ENCODE measurements at places on chromosomes 16 and 17.

DNA sequence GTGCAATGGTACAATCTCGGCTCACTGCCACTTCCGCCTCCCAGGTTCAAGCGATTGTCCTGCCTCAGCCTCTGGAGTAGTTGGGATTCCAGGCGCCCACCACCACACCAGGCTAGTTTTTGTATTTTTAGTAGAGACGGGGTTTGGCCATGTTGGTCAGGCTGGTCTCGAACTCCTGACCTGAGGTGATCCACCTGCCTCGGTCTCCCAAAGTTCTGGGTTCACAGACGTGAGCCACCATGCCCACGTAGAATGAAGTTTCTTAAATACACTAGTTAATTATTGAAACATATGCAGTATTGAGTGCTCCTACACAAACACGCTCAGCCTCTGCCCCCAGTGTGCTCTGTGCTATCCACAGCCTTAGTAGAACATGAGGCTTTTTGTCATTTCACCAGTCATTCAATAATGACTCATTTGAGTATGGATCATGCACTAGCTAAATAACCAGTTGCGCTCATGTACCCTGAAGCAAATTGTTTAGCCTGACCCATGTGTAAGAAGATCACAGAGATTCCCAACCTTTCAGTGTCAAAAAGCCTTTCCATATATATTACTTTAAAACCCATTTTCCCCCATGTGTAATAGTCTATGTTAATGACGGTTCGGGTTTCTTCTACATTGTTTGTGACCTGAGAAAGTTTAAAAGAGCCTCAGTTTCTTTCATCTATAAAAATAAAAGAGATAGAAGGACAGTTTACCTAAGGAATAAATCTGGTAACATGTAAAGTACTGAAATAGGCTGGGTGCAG lies 49.7 kb downstream of the TUBD1 start:
- no peak overlapping the region for H3K4me3 ChIP-seq
- no peak for DNase-seq
- H3K27me3 ChIP-seq, result no peaks in the 10 kb centered on the region
- H3K36me3 ChIP-seq, result peaks cover 24% of the 10 kb centered on the region
- H3K27ac ChIP-seq, result peak overlapping the region; percentile 91

- peak overlapping the region; percentile 25 for H3K4me3 ChIP-seq
- H3K27ac ChIP-seq, result peak overlapping the region; percentile 91
- H3K4me1 ChIP-seq, result peaks cover 32% of the 10 kb centered on the region
- DNase-seq, result peak; percentile 84
- no peaks in the 10 kb centered on the region for H3K36me3 ChIP-seq
Measured at GRCh38 chr17:1186214-1186820, 6.5 kb upstream of the ABR start.

GRCh38 chr16:59697236-59697635 lies 963.1 kb upstream of the GOT2 start:
- H3K27me3 ChIP-seq, result no peaks in the 10 kb centered on the region
- DNase-seq, result no peak
- H3K36me3 ChIP-seq, result no peaks in the 10 kb centered on the region
- no peaks in the 10 kb centered on the region for H3K4me1 ChIP-seq

- no peak overlapping the region for H3K27ac ChIP-seq
- H3K27me3 ChIP-seq, result no peaks in the 10 kb centered on the region
- DNase-seq, result no peak
- H3K4me1 ChIP-seq, result no peaks in the 10 kb centered on the region
- no peak overlapping the region for H3K4me3 ChIP-seq
- no peaks in the 10 kb centered on the region for H3K36me3 ChIP-seq
Measured at GRCh38 chr16:58331024-58331707, 36.3 kb upstream of the PRSS54 start.

- no peak overlapping the region for H3K4me3 ChIP-seq
- peak overlapping the region; percentile 92 for H3K27ac ChIP-seq
- H3K27me3 ChIP-seq, result no peaks in the 10 kb centered on the region
- peaks cover 61% of the 10 kb centered on the region for H3K4me1 ChIP-seq
- H3K36me3 ChIP-seq, result no peaks in the 10 kb centered on the region
Measured at GRCh38 chr16:72992142-72992601, 55.8 kb downstream of the ZFHX3 start.

DNA sequence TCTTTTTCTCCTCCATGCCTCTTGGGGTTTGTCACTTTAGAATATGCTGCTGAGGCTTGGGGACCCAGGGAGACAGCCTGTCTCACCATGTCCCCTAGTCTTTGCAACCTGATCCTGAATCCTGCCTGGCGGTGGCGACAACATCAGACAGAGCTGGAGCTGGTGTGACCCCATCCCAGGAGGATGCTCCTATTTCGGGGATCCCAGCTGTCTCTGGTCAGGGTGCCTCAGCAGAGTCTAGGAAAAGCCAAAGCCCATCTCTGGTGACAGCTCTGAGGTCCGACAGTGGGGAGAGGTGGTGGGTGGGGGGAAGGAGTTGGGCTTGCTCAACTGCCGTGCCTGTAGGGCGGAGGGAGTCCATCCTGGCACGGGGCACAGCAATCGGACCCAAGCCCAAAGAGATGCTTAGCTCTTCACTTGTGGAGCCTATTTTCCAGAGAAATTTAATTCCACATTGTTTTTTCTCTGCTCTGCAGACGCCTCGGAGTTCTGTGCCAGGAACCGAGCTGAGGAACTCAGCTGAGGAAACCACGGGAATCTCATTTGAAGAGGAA lies 10.3 kb upstream of the TNS4 start:
- H3K4me1 ChIP-seq, result no peaks in the 10 kb centered on the region
- H3K36me3 ChIP-seq, result no peaks in the 10 kb centered on the region
- H3K27me3 ChIP-seq, result no peaks in the 10 kb centered on the region
- no peak overlapping the region for H3K27ac ChIP-seq
- H3K4me3 ChIP-seq, result no peak overlapping the region
- no peak for DNase-seq

- peaks cover 19% of the 10 kb centered on the region for H3K4me1 ChIP-seq
- H3K4me3 ChIP-seq, result no peak overlapping the region
- H3K36me3 ChIP-seq, result no peaks in the 10 kb centered on the region
- peak; percentile 93 for DNase-seq
- no peaks in the 10 kb centered on the region for H3K27me3 ChIP-seq
Measured at GRCh38 chr17:79019632-79020584, 4.1 kb upstream of the C1QTNF1 start.

DNA sequence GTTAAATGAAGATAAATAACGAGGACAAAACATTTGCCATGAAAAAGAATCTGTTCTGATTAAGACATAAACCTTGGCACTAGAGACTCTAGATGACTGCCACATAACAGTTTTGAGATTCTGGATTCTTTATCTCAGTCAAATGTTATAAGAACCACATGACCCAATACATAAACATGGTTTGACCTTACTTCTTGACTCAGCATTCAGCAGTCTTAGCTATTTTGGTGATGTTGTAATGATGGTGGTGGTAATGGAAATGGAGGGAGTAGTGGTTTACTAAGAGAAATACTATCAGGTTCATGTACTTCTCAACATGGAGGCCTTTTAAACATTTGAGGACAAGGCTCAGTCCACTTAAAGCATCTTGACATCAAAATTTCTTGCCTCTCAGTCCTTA lies 925.4 kb downstream of the CDH11 start:
- no peak overlapping the region for H3K4me3 ChIP-seq
- no peaks in the 10 kb centered on the region for H3K4me1 ChIP-seq
- H3K27ac ChIP-seq, result no peak overlapping the region
- H3K27me3 ChIP-seq, result no peaks in the 10 kb centered on the region
- no peaks in the 10 kb centered on the region for H3K36me3 ChIP-seq

- no peak for DNase-seq
- peaks cover 10% of the 10 kb centered on the region for H3K36me3 ChIP-seq
- peaks cover 9% of the 10 kb centered on the region for H3K4me1 ChIP-seq
- peak overlapping the region; percentile 82 for H3K4me3 ChIP-seq
- H3K27me3 ChIP-seq, result no peaks in the 10 kb centered on the region
- H3K27ac ChIP-seq, result peak overlapping the region; percentile 96
Measured at GRCh38 chr17:29291163-29291752, 2.7 kb downstream of the NUFIP2 start.

- peak overlapping the region; percentile 50 for H3K27ac ChIP-seq
- no peaks in the 10 kb centered on the region for H3K27me3 ChIP-seq
- H3K4me1 ChIP-seq, result peaks cover 22% of the 10 kb centered on the region
- no peak for DNase-seq
Measured at GRCh38 chr17:45103269-45103795, 29.0 kb downstream of the PLCD3 start.

DNA sequence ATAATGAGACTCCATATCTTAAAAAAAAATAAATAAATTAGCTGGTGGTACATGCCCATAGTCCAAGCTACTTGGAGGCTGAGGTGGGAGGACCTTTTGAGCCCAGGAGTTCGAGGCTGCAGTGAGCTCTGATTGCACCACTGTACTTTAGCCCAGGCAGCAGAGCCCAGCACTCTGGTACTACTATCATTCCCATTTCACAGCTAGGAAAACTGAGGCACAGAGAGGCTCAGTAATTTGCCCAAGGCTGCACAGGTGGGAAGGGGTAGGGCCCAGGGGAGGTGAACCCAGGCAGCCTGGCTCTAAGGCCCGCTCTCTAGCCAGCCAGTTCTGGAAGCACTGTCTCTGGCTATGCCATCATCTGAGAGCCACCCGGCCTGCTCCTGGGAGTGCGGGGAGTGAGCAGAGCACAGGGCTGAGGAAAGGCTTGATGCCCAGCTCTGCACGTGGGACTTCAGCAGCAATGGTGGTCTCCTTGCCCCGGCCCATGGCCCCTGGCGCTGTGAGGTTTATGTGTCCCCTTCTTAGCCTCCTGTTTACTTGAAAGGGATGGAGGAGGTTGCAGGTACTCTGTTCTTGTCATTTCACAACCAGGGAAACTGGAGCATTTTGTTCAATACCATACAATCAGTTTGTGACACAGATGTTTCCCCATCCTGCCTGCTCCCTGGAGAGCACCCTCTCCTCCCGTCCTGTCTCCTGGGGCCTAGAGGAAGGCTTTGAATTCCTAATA lies 222.3 kb downstream of the KATNIP start:
- DNase-seq, result no peak
- H3K4me3 ChIP-seq, result no peak overlapping the region
- no peaks in the 10 kb centered on the region for H3K27me3 ChIP-seq
- peaks cover 15% of the 10 kb centered on the region for H3K4me1 ChIP-seq
- no peak overlapping the region for H3K27ac ChIP-seq

DNA sequence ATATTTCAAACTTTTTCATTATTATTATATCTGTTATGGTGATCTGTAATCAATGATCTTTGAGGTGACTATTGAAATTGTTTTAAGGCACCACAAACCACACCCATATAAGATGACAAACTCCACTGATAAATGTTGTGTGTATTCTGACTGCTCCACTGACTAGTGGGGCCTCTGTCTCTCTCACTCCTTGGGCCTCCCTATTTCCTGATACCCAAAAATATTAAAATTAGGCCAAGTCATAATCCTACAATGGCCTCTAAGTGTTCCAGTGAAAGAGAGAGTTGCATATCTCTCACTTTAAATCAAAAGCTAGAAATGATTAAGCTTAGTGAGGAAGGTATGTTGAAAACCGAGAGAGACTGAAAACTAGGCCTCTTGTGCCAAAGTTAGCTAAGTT lies 23.4 kb downstream of the CYLD start:
- no peak for DNase-seq
- peaks cover 12% of the 10 kb centered on the region for H3K36me3 ChIP-seq
- H3K27me3 ChIP-seq, result no peaks in the 10 kb centered on the region
- no peak overlapping the region for H3K27ac ChIP-seq

DNA sequence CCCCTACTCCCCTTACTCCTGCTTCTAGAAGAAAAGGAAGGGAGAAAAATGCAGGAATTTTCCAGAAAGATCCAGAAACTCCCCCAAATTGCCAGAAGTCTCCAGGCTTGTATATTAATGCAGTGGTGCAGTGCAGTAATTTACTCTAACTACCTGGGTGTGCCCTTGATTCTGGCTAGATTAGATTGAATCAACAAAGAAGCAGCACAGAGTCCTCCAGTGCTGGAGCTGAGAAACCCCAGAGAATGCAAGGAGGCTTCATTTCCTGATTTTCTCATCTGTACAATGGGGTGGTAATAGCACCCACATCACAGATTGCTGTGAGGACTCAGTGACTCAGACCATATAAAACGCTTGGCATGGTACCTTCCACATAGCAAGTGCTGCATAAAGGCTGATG lies 247.3 kb upstream of the RPL38 start:
- peaks cover 12% of the 10 kb centered on the region for H3K27me3 ChIP-seq
- no peak overlapping the region for H3K27ac ChIP-seq
- H3K4me3 ChIP-seq, result no peak overlapping the region
- H3K36me3 ChIP-seq, result no peaks in the 10 kb centered on the region
- no peaks in the 10 kb centered on the region for H3K4me1 ChIP-seq

GRCh38 chr16:56357765-56358322 lies 67.5 kb downstream of the AMFR start:
- peak overlapping the region; percentile 90 for H3K27ac ChIP-seq
- H3K4me1 ChIP-seq, result peaks cover 3% of the 10 kb centered on the region
- DNase-seq, result no peak
- H3K27me3 ChIP-seq, result no peaks in the 10 kb centered on the region
- no peak overlapping the region for H3K4me3 ChIP-seq

GRCh38 chr17:3610523-3610922 lies 1.3 kb upstream of the TRPV1 start:
- no peak overlapping the region for H3K27ac ChIP-seq
- H3K27me3 ChIP-seq, result no peaks in the 10 kb centered on the region
- H3K4me1 ChIP-seq, result no peaks in the 10 kb centered on the region
- DNase-seq, result no peak

- no peaks in the 10 kb centered on the region for H3K27me3 ChIP-seq
- no peak for DNase-seq
- H3K36me3 ChIP-seq, result no peaks in the 10 kb centered on the region
- no peaks in the 10 kb centered on the region for H3K4me1 ChIP-seq
- H3K27ac ChIP-seq, result no peak overlapping the region
Measured at GRCh38 chr16:81310045-81310644, 4.6 kb upstream of the GAN start.

DNA sequence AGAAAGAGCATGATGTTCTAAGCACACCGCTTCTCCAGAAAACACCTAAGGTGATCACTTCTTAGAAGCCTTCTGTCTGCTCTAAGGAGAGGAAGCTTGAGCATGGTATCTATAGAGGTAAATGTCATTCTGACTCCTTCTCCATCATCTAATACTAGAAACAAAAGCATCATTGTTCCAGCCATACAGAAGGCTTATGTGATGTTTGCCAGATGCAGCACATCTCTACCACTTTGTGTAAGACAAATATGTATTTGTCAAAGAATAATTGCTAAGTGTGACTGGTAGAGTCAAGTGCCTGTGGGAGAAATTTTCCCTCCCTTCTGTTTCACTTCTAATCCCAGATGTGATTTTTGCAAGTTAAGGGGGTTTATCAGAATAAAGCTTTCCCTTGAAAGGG lies 217.1 kb downstream of the HS3ST3A1 start:
- H3K36me3 ChIP-seq, result no peaks in the 10 kb centered on the region
- H3K27me3 ChIP-seq, result no peaks in the 10 kb centered on the region
- no peak overlapping the region for H3K4me3 ChIP-seq
- no peaks in the 10 kb centered on the region for H3K4me1 ChIP-seq
- DNase-seq, result no peak
- no peak overlapping the region for H3K27ac ChIP-seq

- no peak for DNase-seq
- H3K27me3 ChIP-seq, result no peaks in the 10 kb centered on the region
- no peak overlapping the region for H3K27ac ChIP-seq
- H3K4me3 ChIP-seq, result no peak overlapping the region
Measured at GRCh38 chr16:55274391-55274790, 49.6 kb upstream of the IRX6 start.

- no peaks in the 10 kb centered on the region for H3K27me3 ChIP-seq
- H3K36me3 ChIP-seq, result peaks cover 87% of the 10 kb centered on the region
- H3K4me3 ChIP-seq, result no peak overlapping the region
- H3K27ac ChIP-seq, result no peak overlapping the region
Measured at GRCh38 chr16:69320740-69321073, 9.6 kb downstream of the VPS4A start.

All from ascending aorta (tissue), 2 donors.